NCI-H446 (cell line): ENCODE measurements at places on chromosomes 3 and 15.
A peak's percentile ranks its signal among the peaks of the same experiment; 100 is the strongest.

- DNase-seq = no peak
Measured at GRCh38 chr3:52036829-52037228, 19.5 kb downstream of the DUSP7 start.

GRCh38 chr3:39631136-39631535, 163.7 kb downstream of the MOBP start:
- DNase-seq = no peak

DNA sequence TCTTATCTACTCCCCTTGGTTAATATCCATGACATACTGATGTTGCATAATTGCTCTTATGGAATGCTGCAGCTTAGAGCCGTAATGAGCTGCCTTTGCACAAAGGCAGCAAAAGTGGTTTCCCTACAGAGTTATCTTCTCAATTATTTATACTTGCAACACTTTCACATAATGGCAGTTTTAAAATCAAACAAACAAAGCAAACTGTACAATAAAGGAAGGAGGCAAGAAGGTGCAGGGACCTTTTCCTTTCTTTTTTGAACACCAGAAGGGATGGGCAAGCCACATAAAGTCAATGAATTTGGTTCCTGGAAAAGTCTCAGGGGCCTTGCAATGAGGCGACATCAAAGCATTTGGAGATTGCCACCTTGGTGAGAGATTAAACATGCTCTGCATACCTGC, 188.0 kb downstream of the MEIS2 start:
- DNase-seq = no peak

GRCh38 chr3:106398891-106399600, 530.2 kb upstream of the CBLB start:
- no peak for DNase-seq

GRCh38 chr3:126961191-126961790, 21.6 kb upstream of the PLXNA1 start:
- peak; percentile 92 for DNase-seq

DNA sequence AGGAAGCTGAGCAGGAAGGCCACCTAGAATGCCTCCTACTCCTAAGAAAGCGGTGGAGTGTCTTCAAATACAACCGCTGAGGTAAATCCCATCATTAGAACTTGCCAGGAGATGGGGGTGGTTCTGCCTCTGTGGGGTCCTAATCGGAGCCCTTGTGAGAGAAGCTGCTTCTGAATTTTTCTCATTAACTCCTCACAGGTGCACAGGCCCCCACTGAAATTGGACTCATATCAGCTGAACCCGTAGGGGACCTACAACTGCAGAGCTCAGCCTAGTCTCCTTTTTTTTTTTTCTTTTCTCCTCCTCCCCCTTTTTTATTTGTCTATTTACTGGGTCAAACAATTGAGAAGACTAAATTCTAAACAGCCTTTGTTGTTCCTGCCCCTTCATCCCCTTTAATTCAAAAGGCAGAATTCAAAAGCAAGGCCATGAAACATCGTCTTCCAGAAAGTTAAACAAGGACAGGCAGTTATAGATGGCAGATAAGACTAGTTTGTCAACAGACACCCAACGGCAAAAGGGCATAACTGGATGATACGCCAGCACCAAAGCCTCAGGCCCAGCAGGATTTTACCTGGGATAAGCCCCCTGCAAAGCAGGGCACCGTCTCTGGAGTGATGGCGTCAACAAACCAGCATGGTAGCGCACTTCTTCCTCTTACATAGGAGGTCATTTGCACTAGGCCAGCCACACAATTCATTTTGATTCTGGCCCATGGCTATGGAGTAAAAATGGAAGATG, 213.7 kb upstream of the HES1 start:
- no peak for DNase-seq

- DNase-seq = no peak
Measured at GRCh38 chr3:159169828-159170227, 368.0 kb downstream of the MFSD1 start.

DNA sequence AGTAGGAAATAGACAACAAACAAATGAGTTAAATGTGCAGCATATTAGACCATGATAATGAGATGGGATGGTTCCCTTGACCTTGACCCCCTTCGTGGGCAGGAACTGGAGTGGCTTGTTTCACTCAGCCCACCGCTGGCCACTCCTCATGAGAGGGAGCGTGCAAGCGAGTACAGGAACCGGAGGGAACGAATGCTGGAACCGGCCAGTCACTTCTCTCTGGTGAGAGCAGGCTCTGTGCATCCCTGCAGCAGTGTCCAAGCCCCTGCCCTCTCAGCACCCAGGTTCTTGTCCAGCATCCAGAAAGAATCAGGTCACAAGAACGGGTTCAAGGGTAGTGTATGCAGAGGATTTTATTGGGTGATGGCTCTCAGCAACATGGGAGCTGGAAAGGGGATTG, 17.2 kb upstream of the IREB2 start:
- no peak for DNase-seq

- DNase-seq = no peak
Measured at GRCh38 chr15:45906230-45906629, 271.4 kb downstream of the SQOR start.

DNA sequence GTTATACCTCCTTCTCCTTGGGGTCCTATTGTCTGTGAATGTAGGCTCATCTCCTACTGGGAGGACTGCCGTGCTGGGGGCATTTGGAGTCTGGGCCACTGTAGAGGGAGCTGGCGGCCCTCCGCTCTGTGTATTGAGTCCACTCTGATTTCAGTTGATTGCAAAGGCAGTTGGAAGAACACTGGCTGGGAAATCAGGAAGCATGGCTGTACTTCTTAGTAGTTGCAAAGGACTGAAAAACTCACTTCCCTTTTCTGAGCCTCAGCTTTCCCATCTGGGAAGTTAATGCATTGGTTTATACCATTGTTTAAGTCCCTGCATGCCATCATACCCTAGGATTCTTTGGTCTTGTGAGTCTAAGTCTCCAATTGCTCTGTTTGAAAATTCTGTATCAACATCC, 46.7 kb downstream of the TMED3 start:
- DNase-seq = no peak

DNA sequence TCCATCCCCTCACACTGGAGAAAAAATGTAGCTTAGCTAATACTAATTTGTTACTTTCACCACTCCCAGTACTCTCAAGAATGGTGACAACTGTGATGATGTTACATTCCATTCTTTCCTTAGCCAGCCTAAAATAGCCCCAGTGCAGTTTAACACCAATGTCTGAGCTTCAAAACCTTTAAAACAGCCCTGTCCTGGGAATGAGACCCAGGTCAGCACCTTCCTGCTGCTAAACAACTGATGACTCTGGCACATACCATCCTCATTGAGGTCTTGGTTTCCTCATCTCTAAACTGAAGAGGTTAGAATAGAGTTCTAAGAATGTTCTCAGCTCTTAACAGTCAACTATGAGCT, 3.8 kb downstream of the SCAMP2 start:
- DNase-seq = no peak

DNA sequence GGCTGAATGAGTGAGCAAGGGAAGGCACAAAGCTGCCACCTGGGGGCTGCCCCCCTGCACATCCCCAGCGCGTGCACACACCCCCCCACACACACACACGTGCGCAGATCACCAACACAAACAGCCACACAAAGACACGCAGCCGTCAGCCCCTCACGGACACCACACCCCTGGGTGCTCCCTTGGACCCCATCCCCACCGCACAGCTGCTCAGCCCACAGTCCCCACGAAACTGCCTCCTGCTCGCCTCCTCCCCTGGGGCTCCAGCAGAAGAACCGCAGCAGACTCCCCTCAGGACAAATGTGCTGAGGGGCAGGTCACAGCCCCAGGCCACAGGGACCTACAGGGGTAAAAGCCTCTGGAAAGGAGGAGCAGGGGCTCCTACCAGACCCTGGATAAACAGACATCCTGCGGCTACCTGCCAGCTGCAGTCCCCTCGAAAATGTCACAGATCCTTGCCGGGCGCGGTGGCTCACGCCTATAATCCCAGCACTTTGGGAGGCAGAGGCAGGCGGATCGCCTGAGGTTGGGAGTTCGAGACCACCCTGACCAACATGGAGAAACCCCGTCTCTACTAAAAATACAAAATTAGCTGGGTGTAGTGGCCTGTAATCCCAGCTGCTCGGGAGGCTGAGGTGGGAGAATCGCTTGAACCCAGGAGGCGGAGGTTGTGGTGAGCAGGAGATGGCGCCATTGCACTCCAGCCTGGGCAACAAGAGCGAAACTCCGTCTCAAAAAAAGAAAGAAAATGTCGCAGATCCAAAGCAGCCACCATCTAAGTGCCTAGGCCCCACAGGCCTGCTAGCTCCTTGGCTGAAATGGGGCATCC, 6.5 kb downstream of the TWF2 start:
- DNase-seq = no peak

- no peak for DNase-seq
Measured at GRCh38 chr3:109899925-109900324, 562.6 kb upstream of the DPPA4 start.

- DNase-seq = no peak
Measured at GRCh38 chr3:50266836-50267235, 2.1 kb upstream of the SEMA3B start.

DNA sequence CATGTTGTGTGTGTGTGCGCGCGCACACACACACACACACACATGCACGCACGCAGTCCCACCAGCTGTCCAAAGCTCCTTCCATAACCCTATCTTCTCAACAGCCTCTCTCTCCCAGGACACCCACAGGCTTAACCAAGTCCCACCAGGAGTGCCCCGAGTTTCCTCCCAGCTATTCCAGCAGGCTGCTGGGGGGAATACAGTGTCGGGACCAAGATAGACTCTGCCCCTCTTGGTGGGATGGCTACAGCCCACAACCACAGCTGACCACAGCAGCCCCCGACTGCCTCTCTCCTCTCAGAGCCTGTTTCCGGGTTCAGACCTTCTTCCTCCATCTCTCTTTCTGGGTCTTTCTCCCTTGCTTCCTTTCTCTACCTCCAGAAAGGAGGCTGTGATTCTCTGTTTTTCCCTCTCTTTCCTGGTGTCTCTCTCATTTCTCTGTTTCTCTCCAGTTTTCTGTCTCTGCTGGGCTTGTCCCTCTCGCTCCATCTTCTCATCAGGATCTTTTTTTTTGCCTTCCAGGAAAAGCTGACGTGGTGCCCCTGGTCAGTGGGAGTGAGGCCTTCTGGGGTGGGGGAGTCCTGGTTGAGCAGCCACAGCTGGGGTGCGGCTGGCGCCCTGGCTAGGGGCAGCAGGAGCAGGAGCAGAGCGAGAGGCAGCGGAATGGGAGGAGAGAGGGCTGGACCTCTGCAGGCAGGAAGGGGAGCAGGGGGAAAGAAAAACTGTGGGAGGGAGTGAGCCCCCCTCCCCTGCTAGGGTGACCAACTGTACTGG, 3.3 kb upstream of the ISLR start:
- no peak for DNase-seq

DNA sequence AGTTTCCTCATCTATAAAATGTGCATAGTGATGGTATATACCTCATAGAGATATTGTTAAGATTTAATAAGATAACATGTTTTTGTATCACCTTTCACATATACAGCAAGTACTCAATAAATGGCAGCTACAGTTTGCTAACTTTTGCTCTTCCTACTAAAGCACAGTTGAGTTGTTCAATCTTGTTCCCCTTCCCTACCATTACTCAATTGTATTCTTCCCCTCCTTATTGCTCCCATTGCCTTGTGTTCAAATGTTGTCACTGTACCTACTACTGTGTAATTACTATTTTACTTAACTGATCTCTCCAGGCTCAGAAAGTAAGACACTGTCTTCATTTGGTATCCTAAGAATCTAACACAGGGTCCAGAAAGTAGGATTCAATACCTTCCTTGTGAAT, 5.5 kb downstream of the CD47 start:
- DNase-seq = no peak

- DNase-seq = no peak
Measured at GRCh38 chr3:10357095-10357494, 36.2 kb upstream of the SEC13 start.

DNA sequence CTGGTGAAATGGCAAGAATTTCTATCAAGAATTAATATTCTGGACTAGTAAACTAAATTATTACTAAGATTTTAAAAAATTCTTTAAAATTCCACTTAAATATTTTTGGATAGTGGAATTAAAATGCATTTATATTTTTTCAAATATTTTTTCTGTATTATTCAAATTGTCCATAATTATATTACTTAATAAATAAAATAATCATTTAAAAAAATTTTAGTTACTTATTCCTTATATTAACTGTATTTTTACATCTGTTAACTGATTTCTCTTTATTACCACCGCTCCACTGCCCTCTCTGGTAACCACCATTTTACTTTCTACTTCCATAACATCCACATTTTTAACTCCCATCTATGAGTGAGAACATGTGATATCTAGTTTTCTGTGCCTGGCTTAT, 828.4 kb downstream of the VGLL3 start:
- no peak for DNase-seq

DNA sequence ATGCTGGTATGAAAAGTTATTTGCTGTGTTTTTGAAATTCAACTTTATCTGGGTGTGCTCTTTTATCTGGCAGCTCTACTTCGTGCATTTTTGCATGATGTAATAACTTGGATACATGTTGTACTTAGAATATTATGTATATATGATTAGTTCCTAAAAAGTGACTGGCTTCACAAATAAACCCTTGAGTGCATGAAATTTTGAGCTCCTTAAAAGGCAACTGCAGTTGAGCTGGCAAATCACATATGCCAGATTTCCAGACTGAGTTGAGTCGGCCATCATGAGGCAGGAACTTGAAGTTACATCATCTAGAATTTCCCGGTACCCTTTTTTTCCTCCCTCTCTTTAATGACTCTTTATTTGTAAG, 162.5 kb downstream of the FNDC3B start:
- DNase-seq = peak; percentile 71

DNA sequence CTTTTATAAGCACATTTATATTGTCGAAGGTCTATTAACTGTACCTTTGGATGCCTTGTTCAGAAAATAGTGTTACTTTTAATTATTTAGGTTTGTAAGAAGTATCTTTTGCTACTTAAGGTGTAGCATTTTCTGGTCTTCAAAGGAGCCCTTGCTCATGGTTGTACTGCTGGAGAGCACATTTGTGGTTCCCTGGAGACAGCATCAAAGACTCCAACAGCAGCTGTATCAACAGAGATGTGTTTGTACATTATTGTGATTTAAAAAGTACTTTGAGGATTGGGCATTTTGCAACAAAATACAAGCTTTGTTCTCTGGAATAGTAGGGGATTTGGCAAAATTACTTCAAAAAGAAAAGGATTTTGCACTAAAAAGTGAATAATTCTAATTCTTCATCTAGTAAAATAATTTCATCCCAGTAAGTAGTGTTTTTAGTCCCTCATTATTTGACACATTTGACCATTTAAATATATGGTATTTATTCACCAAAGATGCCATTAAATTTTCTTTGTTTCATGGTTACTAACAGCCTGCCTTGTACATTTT, 16.5 kb downstream of the TBC1D23 start:
- DNase-seq = no peak

- no peak for DNase-seq
Measured at GRCh38 chr3:72973031-72973723, 23.4 kb upstream of the PPP4R2 start.

GRCh38 chr15:70613271-70613670, 150.1 kb downstream of the UACA start:
- no peak for DNase-seq

- no peak for DNase-seq
Measured at GRCh38 chr15:71792521-71792920, 17.8 kb upstream of the NR2E3 start.

DNA sequence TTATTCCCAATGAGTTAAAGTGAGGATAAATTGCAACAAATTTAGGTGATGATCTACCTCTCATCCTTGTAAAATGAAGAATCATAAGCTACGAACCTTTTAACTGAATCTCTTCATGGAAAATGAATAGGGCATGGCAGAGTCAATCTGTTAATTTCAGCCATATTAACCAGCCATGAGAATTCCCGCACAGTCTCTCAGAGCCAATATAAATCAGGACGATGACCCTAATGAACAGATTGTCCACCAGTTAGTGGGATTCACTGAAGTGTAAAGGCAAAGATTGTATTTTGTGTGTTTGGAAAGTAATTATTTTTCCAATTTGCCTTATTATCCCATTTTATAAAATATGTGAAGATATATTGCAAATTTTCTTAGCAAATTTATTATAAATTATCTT, 183.8 kb downstream of the CADM2 start:
- no peak for DNase-seq
